Bronchial smooth muscle cell (primary cell): ENCODE measurements at places on chromosomes 7 and 10. TPM values are rescaled to one million over a fixed set of nuclear protein-coding genes. Genes with fewer than 3 reads are reported as not detected.

Gene CDNF
- total RNA-seq, result 1.5 and 3.0 TPM in 2 replicates

Gene TSPAN12
- 2.0 and 3.9 TPM in 2 replicates for total RNA-seq

Gene KAZALD1
- 84.3 and 155 TPM in 2 replicates for total RNA-seq

Gene ITPRID1
- total RNA-seq, result not detected in 2 replicates
